ENCODE measurements at places on chromosomes 11 and 22.

GRCh38 chr11:6614446-6614845 is 2.4 kb upstream of the TAF10 start:
- no peak for DNase-seq

- peak; percentile 88 for DNase-seq
Observed at GRCh38 chr11:72642884-72643522, 31.2 kb downstream of the PDE2A start.

DNA sequence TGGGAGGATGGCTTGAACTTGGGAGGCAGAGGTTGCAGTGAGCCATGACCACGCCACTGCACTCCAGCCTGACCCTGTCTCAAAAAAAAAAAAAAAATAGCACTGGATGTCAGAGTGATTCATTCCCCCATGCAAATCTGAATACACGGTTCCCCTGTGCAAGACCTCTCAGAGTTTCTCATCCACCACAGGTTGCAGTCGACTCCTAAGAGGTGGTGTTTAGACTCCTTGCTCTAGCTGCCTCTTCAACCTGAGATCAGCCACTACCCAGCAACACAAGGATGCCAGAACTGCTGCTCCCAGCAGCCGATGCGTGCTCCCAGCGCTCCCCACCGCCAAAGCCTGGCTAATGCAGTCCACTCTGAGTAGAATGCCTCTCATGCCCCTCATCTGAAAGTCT is 97.5 kb downstream of the PARVA start:
- DNase-seq = no peak

- peak; percentile 63 for DNase-seq
Observed at GRCh38 chr11:134592391-134592990, 180.4 kb upstream of the B3GAT1 start.

DNA sequence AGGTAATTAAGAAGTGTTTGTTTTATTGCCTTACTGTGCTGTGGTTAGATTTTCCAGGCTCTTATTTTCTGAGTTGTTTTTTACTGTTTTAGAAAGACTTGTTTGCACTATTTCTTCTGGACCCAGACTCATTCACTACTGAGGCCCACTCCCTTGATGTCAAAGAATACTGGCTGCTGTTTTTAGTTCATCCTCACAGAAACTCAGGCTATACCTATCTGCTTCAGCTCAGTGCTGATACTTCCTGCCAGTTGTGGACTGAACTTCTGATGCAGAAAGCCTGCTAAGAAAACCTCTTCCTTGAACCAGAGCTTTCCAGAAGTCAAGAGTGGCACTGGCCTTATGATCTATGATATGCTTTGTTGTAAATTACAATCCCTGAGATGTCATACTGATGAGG is 15.9 kb upstream of the PIK3IP1 start:
- no peak for DNase-seq

DNA sequence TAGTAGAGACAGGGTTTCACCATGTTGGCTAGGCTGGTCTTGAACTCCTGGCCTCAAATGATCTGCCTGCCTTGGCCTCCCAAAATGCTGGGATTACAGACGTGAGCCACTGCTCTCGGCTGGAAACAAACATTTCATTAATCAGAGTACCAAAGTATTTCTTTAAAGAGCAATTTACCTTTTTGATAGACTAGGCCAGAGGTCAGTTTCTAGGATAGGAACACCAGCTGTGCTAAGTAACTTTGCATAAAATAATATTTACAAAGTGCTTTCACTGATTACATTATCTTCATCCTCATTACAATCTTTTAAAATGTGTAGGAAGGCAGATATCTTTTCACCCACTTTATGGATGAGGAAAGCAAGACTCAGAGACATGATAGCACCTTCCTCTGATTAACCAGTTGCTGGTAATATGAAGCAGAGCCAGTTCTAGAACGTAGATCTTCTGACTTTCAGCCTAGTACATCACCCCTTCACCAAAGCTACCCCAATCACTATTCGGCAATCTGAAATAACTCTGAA is 355.2 kb downstream of the SOX6 start:
- DNase-seq = no peak

- no peak for DNase-seq
Observed at GRCh38 chr11:134074346-134074745, 5.5 kb downstream of the JAM3 start.

DNA sequence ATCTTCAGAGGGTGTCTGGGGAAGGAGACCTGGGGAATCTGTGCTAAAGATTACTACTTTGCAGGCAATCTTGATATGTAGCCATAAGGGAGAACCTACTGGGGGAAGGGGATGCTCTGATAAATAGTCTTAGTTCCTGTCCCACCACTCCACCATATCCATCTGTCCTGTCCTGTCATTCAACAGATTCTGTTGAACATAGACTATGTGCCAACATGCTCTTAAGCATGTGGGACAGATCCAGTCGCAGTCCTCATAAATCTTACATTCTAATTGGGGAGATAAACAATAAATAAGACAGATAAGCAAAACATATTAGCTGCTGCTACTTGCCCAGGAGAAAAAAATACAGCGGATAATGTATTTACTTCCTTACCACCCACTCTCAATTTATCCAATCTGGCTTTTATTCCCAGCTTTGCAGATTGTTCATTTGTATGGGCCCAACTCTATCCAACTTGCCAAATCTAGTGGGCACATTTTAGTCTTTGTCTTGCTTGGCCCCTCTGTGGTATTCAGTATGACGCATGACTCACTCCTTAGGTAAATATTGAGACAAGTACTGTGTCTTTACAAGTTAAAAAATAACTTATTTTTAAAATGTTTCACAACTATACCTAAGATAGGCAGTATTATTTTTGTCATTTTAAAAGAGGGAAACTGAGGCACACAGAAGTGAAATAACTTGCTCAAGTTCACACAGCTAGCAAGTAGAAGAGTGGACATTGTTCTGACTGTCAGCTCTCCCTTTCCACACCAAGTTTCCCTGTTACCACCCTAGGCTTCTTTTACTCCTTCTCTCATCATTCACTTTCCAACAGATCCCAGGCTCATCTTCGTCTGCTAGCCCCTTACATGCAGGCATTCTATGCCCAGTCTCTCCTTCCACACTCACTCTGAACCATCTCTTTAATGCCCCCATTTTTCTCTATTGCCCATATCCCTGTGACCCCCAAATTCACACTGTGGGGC is 133.6 kb upstream of the SESN3 start:
- no peak for DNase-seq

DNA sequence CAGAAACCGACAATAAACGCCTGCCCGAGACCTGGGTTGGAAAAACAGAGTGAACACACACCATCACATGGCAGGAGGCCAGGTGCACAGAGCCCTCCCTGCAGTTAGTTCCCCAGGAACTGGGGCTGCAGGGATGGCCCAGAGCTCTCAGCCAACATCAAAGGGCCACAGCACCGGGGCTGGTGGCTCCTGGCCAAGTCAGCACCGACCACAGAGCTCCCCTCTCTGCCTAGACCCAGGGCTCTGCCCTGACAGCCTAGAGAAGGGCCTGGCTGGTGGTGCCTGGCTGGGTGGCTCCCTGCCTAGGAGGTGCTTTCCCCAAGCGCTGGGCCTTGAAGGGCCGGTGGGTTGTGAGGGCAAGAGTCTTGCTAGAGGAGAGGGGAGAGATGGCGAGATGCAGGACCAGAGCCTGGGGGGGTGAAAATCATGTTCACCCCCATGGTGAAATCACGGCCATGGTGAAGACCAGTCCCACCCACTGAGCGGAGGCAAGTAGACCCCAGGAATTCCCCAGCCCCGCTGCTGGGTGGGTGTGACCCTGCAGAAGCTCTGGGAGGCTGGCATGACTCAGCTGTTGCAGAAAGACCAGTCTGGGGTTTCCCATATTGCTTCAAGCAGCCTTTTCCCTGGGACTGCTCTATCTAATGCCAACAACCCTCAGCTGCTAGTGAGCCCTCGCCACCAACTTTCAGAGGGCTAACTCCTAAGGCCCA is 7.2 kb upstream of the BID start:
- DNase-seq = no peak

- no peak for DNase-seq
Observed at GRCh38 chr11:69052343-69053168, 3.8 kb downstream of the TPCN2 start.

GRCh38 chr11:2737866-2738265 is 38.1 kb upstream of the KCNQ1OT1 start:
- no peak for DNase-seq

GRCh38 chr11:7523416-7524210 is 9.8 kb downstream of the PPFIBP2 start:
- DNase-seq = no peak

- DNase-seq = no peak
Observed at GRCh38 chr11:100932474-100933100, 197.0 kb downstream of the PGR start.

- no peak for DNase-seq
Observed at GRCh38 chr11:117492578-117493251, 165.1 kb downstream of the CEP164 start.

- no peak for DNase-seq
Observed at GRCh38 chr22:39923696-39924095, 22.8 kb downstream of the GRAP2 start.

- DNase-seq = no peak
Observed at GRCh38 chr22:46612341-46612903, 7.8 kb upstream of the GRAMD4 start.

GRCh38 chr22:37244114-37244921 is at the start of gene RAC2:
TSS of gene RAC2 (minus strand) at chr22:37244269. CDS start at chr22:37244148, 121 bp downstream.
- peak; percentile 91 for DNase-seq

DNA sequence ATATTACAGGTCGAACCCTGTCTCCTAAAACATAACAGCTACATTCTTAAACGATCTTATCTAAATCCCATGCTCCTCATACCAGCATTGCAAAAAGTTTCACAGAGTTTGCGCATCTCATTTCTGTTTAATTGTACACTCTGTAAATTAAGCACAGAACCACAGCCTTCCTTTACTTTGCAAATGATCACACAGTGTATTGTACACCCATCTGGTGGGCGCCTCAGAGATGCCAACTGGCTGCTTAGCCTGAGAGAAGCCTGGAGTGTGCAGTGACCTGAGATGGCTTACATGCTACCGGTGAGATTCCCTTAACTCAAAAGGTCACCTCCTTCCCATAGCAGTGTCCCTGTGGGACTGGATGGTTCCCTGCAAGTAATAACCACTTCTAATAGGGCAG is 1077.3 kb downstream of the OPCML start:
- DNase-seq = no peak

DNA sequence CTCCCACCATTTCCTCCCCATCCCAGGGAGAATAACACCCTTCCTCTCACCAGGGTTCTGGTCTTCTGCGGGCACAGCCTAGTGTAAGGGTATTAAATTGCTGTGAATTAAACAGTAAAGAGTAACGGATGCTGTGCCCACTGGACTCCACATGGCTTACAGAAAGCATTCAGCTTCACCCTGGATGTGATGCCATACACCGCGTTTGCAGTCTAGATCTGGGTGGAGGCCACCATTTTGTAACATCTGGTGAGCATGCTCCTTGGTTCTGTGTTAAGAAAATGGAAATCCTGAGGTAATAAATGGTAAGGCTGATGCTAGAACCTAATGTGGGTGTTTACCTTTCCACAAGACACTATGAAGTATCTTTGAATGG is 331.8 kb upstream of the B3GAT1 start:
- DNase-seq = no peak

DNA sequence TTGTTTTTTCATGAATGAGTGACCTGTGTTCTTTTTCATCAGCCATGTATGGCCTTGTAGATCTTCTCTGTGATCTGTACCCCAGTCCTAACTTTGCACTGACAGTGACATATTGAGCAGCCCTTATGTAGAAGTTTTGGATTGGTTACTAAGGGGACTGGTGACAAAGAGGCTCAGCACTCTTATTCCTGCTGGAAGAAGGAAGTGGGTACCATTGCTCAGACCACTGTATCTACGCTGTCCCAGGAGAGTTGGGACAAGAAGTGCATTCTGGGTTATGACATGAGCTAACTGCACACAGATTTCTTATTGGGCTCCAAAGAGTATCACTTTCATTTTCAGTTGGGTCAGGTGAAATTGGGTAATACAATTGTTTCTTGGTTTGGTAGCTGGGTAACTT is 107.8 kb upstream of the RASSF10 start:
- no peak for DNase-seq

- DNase-seq = no peak
Observed at GRCh38 chr11:105838668-105839384, 183.2 kb downstream of the MSANTD4 start.

GRCh38 chr11:78801161-78801884 is 226.7 kb upstream of the NARS2 start:
- DNase-seq = no peak

All from activated naive CD8-positive, alpha-beta T cell treated with anti-CD3 and anti-CD28 coated beads, Interleukin-2, amount 10 ng/mL, durations not matched to agents 7 days and 5 days (primary cell).